ENCODE measurements at places on chromosomes 3 and 15. TPM values are rescaled to one million over a fixed set of nuclear protein-coding genes. Genes with fewer than 3 reads are reported as not detected.

DNA sequence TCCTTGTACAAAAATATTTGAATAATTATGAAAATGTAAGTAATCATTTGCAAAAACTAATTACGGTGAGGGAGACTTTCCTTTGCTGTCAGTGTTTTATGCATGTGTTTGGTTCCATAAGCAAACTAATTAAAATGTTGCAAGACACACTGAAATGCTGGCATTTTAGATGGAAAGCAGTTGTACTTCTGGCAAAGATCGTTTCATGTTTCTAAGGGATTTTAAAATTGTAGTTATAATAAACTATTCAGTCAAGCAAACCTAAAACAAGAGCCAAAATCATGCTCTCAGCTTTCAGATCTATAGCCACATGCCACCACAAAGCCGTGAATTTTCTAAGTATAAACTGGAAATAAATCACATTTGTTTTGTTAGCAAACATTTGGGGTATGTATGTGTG, 240.1 kb upstream of the ZNF385D start:
- H3K27me3 ChIP-seq: no peaks in the 10 kb centered on the region
- no peak overlapping the region for H3K4me3 ChIP-seq
- no peak for DNase-seq
- H3K36me3 ChIP-seq: no peaks in the 10 kb centered on the region
- H3K27ac ChIP-seq: no peak overlapping the region

- H3K27ac ChIP-seq: no peak overlapping the region
- H3K36me3 ChIP-seq: no peaks in the 10 kb centered on the region
- H3K4me1 ChIP-seq: no peaks in the 10 kb centered on the region
- DNase-seq: no peak
Observed at GRCh38 chr3:123123716-123124616, 57.1 kb downstream of the PDIA5 start.

- peak overlapping the region; percentile 93 for H3K27ac ChIP-seq
- H3K36me3 ChIP-seq: no peaks in the 10 kb centered on the region
- DNase-seq: no peak
- no peaks in the 10 kb centered on the region for H3K4me1 ChIP-seq
- H3K4me3 ChIP-seq: peak overlapping the region; percentile 59
Observed at GRCh38 chr3:153163756-153164550, 1.9 kb downstream of the RAP2B start.

GRCh38 chr3:186025161-186025560, 83.7 kb downstream of the ETV5 start:
- no peaks in the 10 kb centered on the region for H3K36me3 ChIP-seq
- no peak overlapping the region for H3K27ac ChIP-seq
- H3K4me1 ChIP-seq: no peaks in the 10 kb centered on the region
- no peak for DNase-seq

GRCh38 chr15:77097248-77097721, 26.4 kb upstream of the TSPAN3 start:
- H3K4me1 ChIP-seq: no peaks in the 10 kb centered on the region
- H3K4me3 ChIP-seq: no peak overlapping the region
- no peak for DNase-seq
- no peaks in the 10 kb centered on the region for H3K27me3 ChIP-seq
- no peak overlapping the region for H3K27ac ChIP-seq

- H3K4me1 ChIP-seq: no peaks in the 10 kb centered on the region
- no peak overlapping the region for H3K27ac ChIP-seq
- H3K36me3 ChIP-seq: no peaks in the 10 kb centered on the region
- no peaks in the 10 kb centered on the region for H3K27me3 ChIP-seq
Observed at GRCh38 chr3:60154011-60154410, 1097.2 kb downstream of the FHIT start.

CALML4 gene
- 9.1 TPM for total RNA-seq

IMPG2 gene
- total RNA-seq: 2.6 TPM

- no peaks in the 10 kb centered on the region for H3K36me3 ChIP-seq
- no peak overlapping the region for H3K4me3 ChIP-seq
- H3K27ac ChIP-seq: no peak overlapping the region
- H3K27me3 ChIP-seq: no peaks in the 10 kb centered on the region
- DNase-seq: no peak
Observed at GRCh38 chr3:172629470-172629869, 81.4 kb downstream of the NCEH1 start.

CHL1 gene
- total RNA-seq: 20.3 TPM

TEX9 gene
- total RNA-seq: 2.6 TPM

UPK1B gene
- total RNA-seq: not detected

CORO2B gene
- 6.2 TPM for total RNA-seq

- H3K27ac ChIP-seq: peak overlapping the region; percentile 92
- no peaks in the 10 kb centered on the region for H3K4me1 ChIP-seq
- no peak overlapping the region for H3K4me3 ChIP-seq
- H3K36me3 ChIP-seq: no peaks in the 10 kb centered on the region
Observed at GRCh38 chr3:115785782-115786181, 162.5 kb downstream of the GAP43 start.

- H3K4me1 ChIP-seq: no peaks in the 10 kb centered on the region
- H3K27ac ChIP-seq: no peak overlapping the region
- no peak for DNase-seq
- no peak overlapping the region for H3K4me3 ChIP-seq
Observed at GRCh38 chr15:78726870-78727551, 84.3 kb downstream of the ADAMTS7 start.

GPR62 gene
- 0.28 TPM for total RNA-seq

- H3K4me1 ChIP-seq: no peaks in the 10 kb centered on the region
- peak; percentile 24 for DNase-seq
- no peaks in the 10 kb centered on the region for H3K27me3 ChIP-seq
- peak overlapping the region; percentile 17 for H3K27ac ChIP-seq
- H3K4me3 ChIP-seq: no peak overlapping the region
- no peaks in the 10 kb centered on the region for H3K36me3 ChIP-seq
Observed at GRCh38 chr15:74664028-74664616, 31.7 kb downstream of the EDC3 start.

DNA sequence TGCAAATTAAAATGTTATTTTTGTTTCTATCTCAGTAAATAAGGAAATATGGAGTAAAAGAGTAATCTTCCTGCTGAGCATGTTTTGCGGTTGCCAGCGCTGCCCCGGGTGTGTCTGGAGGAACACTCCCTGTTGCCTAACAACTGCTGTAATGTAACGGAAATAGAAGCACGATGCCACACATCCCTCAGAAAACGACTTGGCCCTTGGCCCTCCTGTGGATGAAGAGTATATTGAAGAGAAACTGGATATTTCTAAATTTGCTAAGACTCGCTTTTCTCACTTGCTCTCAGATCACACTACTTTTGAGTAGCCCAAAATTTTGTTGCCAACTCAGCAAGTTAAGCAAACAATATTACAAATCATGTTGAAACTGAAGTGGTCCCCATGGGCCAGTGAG, 18.9 kb downstream of the CX3CR1 start:
- H3K27me3 ChIP-seq: no peaks in the 10 kb centered on the region
- H3K36me3 ChIP-seq: no peaks in the 10 kb centered on the region
- H3K27ac ChIP-seq: peak overlapping the region; percentile 31
- DNase-seq: peak; percentile 73

DNA sequence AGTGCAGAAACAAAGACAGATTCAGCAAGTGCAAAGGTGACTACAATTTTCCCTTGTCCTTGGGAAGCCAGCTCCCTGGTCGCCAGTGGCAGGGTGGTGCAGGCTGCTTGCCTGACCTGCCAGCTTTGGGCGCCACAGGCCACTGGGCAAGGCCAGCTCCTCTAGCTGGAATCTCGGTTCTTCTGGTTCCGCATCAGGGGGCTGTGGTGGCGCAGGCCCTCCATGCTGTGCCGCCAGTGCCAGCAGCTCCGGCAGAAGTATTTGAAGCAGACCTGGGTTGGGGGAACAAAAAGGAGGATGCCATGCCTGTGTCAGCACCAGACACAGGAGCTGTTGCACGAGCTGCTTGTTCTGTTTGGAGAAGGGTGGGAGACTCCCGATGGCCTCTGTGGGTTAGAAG, 4.2 kb upstream of the RPS17 start:
- H3K4me1 ChIP-seq: no peaks in the 10 kb centered on the region
- H3K4me3 ChIP-seq: no peak overlapping the region
- H3K27me3 ChIP-seq: no peaks in the 10 kb centered on the region
- no peak for DNase-seq
- no peaks in the 10 kb centered on the region for H3K36me3 ChIP-seq

IFT57 gene
- 60.9 TPM for total RNA-seq

EFHB gene
- 1.2 TPM for total RNA-seq

DNA sequence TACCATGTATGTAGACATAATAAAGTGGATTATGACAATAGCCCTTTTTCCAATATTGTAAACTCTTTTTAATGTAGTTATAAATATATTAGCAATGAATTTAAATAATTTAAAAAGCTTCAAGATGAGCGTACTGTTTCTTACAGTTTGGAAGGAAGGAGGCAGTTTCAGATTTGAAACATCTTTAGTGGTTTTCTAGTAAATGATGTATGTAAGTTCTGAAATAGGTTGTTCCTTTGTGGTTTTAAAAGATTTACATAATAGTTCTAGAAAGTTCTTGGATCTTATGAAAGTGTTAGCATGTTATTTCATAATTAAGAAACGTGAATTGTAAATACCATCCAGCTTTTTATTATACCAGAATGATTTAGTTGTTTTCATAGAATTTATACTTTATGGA, 16.0 kb downstream of the DNAJC19 start:
- H3K27me3 ChIP-seq: no peaks in the 10 kb centered on the region
- H3K4me3 ChIP-seq: no peak overlapping the region
- no peaks in the 10 kb centered on the region for H3K36me3 ChIP-seq
- DNase-seq: no peak
- no peaks in the 10 kb centered on the region for H3K4me1 ChIP-seq
- H3K27ac ChIP-seq: no peak overlapping the region

FANCD2OS gene
- total RNA-seq: not detected

CD80 gene
- 0.14 TPM for total RNA-seq

GRCh38 chr3:170680593-170680992, 94.7 kb upstream of the SLC7A14 start:
- H3K4me3 ChIP-seq: no peak overlapping the region
- no peaks in the 10 kb centered on the region for H3K36me3 ChIP-seq
- no peaks in the 10 kb centered on the region for H3K27me3 ChIP-seq
- H3K27ac ChIP-seq: no peak overlapping the region
- no peaks in the 10 kb centered on the region for H3K4me1 ChIP-seq
